Hematopoietic multipotent progenitor cell treated with erythropoietin and hydrocortisone succinate and interleukin-3 and kit ligand, for 4 days (in vitro differentiated cells): ENCODE measurements at places on chromosomes 12 and 14.

DNA sequence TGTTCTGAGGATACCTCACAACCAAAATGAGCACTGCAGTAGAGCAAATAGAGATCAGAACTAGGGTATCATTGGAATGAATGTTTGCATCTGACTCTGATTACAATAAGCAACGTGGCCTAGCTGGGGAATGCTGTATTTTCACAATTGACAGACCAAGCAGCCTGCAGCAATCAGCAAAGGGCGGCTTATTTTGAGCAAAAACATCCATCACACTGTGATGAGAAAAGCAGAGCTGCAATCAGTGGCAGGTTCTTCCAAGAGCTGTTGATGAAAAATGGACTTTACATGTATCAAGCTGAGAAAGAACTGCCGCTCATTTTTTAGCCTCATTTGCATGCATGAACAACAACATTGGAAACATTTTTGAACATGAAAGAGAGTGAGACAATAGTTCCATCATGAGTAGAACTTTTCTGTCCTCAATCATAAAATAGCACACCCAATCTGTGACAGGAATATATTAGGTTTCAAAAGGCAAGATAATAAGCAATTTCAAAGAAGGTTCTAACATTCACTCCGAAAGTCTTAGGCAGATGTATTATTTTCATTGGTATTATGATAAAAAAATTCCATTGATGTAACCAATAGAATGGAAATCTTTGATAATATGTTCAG, 249.7 kb upstream of the FBXO33 start:
- no peak for DNase-seq

DNA sequence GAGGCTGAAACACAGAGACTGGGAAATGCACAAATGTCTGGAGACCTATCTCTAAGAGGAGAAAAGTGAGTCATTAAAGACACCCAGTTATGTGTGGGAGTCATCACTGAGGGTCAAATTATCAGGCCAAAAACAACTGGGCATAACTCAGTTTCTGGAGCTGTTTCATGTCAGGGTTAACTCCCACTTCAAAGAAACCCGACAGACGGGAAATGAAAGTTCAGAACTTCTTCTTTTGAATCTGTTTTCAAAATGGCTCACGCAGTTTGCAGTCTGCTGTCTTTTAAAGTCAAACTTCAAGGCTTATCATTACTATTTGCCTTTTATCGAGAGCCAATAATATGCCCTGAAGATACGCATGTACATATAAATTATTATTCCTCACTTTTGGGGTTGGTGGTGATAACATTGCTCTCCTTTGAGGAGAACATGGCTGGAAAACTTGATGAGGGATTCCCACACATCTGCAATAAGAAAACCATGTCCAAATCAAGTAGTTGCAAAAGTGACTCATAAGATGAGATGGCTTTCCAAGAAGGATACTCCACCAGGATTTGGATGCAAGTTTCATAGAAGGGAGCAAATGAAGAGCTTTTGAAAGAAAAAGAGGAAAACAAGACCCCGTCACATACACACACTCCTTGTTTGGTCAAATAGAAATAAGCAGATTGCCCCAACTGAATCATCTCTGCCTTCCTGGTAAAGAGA, 341.4 kb downstream of the ADAMTS20 start:
- peak; percentile 11 for DNase-seq

DNA sequence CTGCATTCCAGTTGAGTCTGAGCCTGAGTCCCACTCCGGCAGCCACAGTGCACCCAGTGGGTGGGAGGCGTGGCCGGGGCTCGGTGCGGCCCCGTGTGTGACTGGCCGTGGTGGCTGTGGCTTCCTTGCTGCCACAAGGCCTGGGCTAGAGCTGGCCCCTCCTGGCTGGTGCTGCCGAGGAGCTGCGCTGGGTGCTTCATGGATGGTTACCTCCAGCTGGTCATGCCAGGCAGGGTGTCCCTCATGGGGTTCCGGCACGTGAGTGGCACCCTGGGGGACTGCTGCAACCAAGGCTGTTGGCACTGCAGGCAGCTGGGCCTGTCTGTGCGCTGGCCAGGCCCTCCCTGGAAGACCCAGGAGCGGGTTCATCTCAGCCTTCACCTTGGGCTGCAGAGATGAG, 62.7 kb downstream of the KIF26A start:
- no peak for DNase-seq

DNA sequence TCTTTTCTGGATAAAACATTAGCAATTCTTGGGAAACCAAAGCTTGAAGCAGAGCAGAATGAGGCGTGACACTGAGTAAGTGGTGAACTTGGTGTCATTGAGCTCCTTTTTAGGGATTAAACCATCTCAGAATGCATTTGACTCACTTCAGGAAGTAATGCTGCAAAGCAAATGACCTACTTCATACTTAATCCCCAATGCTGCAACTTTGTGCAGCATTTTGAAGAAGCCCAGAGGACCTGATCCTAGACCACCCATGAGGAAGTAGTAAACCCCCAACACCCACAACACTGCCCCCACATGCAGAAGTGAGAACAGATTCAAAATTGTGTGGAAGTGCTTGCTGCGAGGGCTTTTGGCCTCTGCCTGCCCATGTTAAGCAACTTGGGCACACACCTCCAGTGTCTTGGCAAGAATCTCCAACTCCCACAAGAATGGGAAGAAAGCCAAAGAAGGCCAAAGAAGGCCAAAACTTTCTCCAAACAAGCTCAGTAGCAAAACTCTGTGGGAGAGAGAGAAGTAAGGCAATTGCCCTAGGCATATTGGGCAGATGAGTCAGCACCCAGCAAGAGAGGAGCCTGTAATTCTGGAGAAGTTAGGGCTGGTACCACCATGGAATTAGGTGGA, 69.2 kb upstream of the ETV6 start:
- peak; percentile 60 for DNase-seq

DNA sequence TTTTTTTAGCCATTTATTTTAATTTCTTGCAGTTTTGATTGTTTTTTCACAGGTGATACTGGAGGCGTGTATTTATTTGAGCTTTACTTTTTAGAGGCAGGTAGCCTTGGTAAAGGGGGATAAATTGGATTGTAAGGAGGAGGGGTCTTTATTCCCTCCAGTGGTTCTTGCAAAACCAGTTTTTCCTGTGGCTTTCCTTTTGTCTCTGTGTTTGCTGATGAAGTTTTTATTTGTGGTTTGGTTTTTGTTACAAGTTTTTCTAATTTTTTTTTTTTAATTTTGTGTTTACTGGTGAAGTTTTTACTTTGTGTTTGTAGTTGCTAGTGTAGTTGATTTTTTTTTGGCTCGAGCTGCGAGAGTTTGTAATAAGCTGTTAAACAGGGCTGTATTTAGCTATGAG, 278.5 kb downstream of the PRKD1 start:
- DNase-seq: no peak

DNA sequence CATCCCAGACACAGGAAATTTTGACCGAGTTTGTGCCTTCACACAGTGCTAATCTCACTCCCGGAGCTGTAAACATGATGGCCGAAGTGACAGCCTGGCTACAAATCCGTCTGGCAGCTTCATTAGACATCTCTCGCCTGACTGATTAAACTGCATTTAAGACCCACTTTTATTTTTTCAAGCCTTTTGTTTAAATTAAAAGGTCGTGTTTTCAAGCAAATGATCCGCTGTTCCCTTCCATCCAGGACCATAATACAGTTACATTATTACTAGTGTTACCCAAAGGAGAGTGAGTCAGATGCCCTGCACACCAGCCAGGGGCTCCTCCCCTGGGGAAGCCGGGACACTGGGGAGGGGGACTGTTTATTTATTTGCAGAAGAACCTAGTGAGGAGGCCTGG, 200.2 kb downstream of the EXOC5 start:
- DNase-seq: no peak

GRCh38 chr12:28114488-28114887, 75.8 kb upstream of the CCDC91 start:
- no peak for DNase-seq

GRCh38 chr14:52845081-52845480, 53.7 kb upstream of the GNPNAT1 start:
- no peak for DNase-seq

GRCh38 chr14:74941676-74942097, 13.7 kb downstream of the PGF start:
- peak; percentile 87 for DNase-seq

- no peak for DNase-seq
These were observed 14.7 kb upstream of the MSRB3 start for GRCh38 chr12:65263777-65264176.

- DNase-seq: peak; percentile 64
These were observed 2.5 kb downstream of the USP44 start for GRCh38 chr12:95548539-95549391.

DNA sequence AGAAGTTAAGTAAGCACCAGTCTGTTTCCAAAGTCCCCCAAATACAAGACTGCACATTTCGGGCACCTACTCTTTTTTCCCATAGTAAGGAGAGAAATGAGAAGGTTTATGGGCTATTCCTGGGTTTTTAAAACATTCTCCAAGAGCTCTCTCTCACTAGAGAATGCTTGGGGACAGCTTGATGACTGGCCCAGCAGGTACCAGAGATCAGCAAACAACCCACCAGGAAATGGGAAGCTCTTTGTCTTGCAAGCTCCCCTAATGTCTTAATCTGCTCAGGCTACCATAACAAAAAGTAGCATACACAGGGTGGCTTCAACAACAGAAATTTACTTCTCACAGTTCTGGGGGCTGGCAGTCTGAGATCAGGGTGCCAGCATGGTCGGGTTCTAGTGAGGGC, 41.8 kb upstream of the CRY1 start:
- DNase-seq: no peak

GRCh38 chr12:108394196-108394595, 55.1 kb upstream of the CMKLR1 start:
- DNase-seq: no peak

DNA sequence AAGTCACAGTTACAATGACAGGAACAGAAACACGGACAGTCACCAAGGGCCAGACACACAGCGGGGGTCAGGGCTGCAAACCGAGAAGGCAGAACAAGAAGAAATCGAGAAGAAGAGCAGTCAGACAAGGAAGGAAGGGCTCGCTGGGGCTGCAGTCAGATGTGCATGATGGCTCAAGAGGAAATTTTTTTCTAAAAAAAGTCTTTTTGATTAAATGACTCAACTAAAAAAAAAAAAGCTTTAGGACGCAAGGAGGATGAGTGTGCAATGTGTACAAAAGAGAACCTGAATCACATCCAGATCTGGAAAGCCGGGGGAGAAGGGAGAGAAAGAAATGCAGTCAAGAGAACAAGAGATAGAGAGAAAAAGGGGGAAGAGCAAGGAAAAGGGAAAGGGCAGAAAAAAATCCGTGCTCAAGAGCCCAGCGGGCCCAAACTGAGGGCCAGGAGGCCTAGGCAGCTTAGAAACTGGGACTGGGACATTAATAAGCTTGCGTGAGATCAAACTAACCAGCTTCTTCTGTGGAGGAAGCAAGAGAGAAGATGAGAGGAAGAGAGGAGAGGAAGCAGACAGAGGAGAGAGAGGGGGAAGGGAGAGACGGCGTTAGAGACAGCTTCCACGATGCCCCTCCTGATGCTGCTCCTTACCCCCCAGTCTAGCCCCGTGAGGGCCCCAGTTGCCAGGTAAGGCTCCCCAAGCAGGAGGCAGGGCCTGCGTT, 6.7 kb downstream of the IFFO1 start:
- no peak for DNase-seq

DNA sequence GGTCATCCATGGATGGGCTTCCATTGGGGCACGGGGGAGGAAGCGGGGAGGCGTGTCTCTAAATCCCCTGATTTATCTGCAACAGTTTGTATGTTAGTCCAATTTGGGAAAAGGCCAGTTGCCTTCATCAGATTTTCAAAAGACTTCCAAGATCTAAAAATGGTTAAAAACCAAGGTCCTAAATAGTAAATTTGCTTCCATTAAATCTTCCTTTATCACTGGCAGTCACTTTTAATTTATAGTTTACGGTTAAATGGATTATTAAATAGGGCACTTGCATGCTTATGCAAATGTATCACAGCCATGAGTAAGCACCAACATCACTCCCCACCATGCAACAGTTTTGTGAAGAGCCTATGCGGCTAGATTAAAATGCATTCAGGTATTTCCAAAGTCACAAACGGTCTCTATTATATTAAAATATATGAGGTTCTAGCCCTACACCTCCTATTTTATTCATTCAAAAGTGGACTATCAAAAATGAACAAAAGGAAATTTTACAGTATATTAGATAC, 108.2 kb upstream of the GPHB5 start:
- DNase-seq: no peak

- no peak for DNase-seq
These were observed 43.1 kb downstream of the PRKAB1 start for GRCh38 chr12:119710965-119711551.

- DNase-seq: peak; percentile 79
These were observed 7.5 kb downstream of the KLRG1 start for GRCh38 chr12:8996682-8997405.

- no peak for DNase-seq
These were observed 10.2 kb upstream of the NYNRIN start for GRCh38 chr14:24388474-24389179.

DNA sequence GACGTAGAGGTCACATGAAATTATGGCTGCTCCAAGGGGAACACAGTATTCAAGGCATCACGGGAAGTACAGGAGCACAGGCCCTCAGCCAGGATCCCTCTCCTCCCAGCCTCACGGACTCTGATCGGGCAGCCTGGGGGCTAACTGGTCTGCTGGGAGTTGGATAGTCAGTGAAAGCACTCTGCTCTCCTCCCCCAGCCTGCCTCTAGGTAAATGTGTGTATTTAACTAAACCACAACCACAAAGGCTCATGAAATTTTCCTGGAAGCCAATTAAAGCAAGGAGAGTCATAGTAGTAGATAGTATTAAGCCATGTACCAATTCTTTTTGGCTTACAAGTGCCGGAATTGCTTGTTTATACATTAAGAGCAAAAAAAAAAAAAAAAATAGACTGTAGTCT, 254.3 kb downstream of the MSRB3 start:
- no peak for DNase-seq

DNA sequence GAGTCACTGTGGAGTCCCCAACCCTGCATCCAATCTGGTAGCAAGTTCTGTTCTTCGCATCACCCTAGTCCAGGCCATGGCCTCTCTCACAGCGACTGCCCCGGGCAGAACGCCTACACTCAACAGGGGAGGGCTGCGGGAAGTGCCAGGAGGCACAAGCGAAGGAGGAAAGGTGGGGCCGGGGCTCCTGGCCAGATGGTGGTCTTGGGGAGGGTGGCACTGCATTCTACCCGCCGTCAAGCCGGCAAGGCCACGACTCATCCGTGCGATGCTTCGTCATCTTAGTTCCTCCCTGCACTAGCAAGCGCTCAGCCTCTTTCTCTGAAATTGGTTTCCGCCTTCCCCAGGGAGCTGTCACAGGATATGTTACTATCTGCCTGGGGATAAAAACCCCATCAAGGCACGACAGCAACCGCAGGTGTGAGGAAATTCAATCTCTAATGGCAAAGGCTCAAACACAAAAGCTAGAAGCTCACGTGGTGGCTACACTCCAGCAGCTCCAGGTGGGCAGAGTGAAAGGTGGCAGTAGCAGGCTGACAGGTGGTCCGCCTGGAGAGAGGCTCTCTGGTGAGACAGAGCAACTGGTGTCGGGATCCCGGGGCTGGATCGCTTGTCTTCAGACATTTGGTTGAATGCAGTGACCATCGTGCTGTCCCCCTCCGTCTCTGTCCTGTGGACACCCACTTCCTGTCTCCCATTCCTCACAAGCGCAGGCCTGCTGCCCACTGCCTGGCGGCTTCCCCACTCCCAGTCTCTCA, 34.1 kb downstream of the ACADS start:
- no peak for DNase-seq
